Kidney epithelial cell (primary cell): ENCODE measurements at places on chromosomes 4 and X.

DNA sequence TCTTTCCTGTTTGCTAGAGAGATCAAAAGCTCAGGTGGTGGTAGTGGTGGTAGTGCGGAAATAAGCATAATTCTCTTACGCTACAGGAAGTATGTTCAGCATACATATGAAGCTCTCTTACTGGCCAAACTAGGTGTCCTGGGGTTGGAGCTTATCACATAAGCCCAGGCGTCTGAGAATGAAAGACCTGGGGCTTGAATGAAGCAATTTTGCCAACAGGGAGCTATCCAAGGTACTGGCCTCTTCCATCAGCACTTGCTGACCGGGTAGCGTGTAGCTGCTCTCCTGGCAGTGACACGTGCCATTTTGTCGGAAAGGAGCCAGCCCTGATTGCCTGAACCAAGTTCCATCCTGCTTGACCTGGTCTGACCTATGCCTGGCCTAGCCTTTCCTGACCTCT lies 65.9 kb upstream of the HPF1 start:
- peak; percentile 38 for DNase-seq

- no peak for DNase-seq
Observed at GRCh38 chr4:45317276-45317675, 590.9 kb upstream of the GNPDA2 start.

- no peak for DNase-seq
Observed at GRCh38 chr4:52299120-52299519, 248.0 kb downstream of the SPATA18 start.

DNA sequence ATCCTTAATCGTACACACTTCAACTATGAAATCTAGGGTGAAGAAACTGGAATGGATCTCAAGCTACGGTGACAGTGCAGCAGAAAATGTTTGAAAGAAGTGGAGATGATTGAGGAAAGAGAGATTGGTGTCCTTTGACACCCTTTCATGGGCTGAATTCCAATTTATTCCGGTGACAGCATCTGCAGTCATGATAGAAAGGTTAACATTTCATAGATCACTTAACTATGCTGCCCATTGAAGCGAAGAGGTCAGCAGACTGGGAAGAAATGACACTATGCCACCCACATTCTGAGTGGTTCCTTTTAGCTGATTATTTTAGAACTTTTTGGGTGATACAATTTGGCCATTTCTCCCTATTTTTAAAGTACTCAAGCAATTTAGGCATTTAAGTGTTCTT lies 82.3 kb downstream of the DNAAF6 start:
- DNase-seq = no peak

DNA sequence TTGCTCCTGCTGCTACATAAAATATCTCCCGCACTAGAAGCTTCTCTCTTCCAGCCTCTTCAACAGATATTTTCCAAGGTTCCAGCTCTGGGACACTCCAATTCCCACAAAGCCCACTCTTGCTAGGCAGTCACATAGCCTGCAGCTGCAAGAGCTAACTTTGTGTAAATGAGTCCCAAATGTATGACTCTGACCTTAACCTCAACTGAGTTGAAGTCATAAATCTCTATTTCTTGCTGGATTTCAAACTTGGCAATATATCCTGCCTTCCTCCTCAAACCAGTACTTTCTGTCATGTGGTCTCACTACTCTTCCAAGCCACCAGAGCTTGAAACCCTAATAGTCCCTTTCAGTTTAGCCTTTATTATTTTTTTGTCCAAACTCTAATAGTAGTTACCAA lies 315.4 kb upstream of the GRIA3 start:
- DNase-seq = no peak

DNA sequence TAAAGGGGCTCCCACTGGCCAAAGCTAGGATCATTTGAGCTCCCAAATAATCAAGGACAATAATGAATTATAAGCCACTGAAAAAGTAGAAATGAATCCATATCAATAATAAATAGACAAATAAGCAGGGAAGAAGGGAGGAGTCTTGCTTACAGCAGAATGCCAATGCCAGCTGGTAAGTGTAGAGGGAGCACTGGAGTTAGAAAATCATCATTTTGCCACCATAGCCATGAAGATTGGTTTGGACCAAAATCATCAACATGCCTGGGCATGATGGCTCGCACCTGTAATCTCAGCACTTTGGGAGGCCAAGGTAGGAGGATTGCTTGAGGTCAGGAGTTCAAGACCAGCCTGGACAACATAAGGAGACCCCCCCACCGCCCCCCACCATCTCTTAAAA lies 20.4 kb upstream of the SH3KBP1 start:
- DNase-seq = no peak

GRCh38 chr4:127491571-127491970 lies 141.2 kb upstream of the INTU start:
- no peak for DNase-seq

DNA sequence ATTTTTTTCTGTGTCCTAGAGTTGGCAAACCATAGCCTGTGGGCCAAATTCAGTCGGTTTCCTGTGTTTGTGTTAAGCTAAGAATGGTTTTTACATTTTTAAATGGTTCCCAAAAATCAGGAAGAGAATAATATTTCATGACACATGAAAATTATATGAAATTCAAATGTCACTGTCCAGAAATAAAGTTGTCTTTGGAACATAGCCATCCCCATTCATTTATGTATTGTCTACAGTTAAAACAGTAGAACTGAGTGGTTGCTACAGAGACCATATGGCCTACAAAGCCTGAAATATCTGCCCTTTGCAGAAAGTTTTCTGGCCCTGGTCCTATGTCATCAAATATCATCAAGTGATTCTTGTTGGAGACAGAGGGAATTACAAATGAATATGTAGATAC lies 15.5 kb downstream of the FRMPD4 start:
- DNase-seq = no peak

GRCh38 chr4:4625488-4625887 lies 83.6 kb upstream of the STX18 start:
- no peak for DNase-seq

DNA sequence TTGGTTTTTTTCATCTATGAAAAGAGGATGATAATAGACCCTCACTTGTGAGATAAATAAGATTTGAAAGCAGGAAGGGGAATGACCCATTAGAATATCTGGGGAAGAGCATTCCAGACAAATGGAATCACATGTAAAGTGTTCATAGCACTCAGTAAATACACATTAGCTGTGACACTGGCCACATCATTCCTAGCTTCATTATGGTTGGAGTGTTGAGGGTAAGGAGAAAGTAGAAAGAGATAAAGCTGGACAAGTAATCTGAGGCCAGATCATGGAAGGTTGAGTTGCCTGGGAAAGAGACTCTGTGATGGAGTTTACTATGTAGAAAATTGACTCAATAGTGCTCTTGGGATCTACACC lies 6.9 kb upstream of the PGRMC1 start:
- no peak for DNase-seq

DNA sequence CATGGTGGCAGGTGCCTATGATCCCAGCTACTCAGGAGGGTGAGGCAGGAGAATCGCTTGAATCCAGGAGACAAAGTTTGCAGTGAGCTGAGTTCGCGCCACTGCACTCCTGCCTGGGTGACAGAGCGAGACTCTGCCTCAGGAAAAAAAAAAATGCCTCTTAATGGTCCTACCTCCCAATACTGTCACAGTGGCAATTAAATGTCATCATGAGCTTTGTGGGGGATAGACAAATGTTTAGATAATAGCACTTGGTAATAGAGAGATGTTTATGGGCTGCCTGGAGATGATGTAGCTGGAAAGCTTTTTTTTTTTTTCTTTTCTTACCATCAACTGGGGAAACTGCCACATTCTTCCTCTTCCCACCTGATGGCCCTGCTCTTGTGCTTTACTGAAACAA lies 33.0 kb downstream of the GRK4 start:
- no peak for DNase-seq

DNA sequence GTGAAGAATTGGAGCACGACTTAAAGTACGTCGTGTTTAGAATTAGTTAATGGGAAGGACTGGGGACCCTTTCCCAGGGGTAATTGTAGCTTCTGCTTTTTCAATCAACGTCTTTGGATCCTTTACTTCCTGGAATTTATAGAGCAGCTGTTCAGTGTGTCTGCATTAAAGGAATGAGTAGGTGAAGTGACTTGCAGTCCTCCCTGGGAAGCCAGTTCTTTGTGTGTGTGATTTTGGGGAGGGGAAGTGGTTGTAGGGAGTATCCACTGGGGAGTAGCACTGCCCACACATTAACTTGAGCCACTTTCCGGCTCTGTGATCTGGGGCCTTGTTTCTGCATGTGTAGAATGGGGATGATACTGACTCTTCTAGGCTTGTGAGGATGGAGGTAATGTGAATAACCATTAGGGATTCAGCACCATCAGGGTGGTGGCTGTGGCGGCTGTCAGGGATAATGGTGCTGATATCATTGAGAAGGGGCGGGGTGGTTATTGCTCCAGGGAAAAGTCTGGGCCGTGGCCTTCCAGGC lies 54.7 kb downstream of the TMEM131L start:
- DNase-seq = no peak

GRCh38 chrX:110755611-110756010 lies 40.0 kb downstream of the CHRDL1 start:
- no peak for DNase-seq

DNA sequence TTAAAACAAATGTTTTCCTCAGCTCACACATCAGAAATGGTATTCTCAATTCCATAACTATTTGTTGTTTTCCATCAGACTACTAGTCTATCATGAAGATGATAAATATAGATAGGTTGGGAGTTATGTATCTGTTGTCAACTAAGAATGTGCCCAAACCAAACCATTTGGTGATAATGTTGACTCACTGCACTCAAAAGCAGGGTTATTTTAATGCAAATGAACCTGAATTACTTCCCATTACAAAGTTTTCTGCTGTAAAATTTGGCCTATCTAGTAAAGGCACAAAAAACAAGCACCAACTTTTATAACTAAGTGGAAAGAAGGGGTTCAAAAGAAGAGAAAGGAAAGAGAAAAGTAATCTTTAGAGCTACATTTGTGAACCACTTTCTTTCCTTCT lies 93.5 kb downstream of the TBCK start:
- DNase-seq = no peak

- no peak for DNase-seq
Observed at GRCh38 chrX:130173190-130173895, 1.6 kb downstream of the RAB33A start.

DNA sequence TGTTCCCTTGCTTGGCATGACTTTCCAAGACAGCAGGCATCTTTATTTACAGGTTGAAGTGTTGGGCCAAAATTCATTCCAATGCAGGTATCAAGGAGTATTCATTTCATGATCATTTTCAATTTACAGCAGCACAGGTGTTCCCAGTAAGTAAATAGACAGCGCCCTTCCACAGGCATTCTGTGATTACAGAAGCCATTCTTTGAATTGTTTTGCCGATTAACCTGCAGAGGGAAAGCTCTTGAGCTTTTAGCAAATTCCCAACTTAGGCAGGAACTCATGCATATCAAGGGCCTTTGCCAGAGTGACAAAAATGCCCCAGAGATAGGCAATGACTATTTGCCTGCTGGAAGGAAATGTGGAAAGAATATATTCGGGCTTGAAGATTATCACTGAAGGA lies 6.8 kb downstream of the TXK start:
- DNase-seq = no peak

DNA sequence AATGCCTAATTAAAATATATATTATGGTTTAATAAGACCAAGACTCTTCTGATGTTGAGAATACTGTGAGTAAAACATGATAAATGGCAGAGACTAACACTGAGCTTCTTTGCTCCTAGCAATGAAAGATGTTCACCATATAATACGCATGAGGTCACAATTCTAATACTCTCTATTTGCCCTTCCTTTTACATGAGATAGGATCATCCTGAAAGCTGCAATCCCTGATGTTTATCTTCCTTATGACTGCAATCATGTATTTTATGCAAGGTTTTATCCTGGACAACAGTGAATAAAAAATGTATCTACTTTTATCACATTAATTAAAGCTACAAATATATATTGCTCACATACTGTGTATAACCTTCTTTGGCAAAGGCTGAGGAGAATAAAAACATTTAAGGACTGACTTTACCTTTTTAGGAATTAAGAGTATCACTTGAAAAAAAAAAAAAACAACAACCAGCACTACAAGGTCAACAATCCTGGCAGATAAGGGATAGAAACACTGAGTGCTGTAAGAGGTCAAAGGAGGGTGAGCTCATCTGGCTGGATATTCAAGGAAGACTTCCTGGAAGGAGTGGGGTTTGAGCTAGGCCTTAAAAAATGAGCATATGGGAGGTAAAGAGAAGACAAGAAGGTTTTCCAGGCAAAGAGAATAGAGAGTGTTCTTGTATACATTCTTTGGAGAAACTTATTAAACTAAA lies 99.9 kb downstream of the AREG start:
- no peak for DNase-seq

DNA sequence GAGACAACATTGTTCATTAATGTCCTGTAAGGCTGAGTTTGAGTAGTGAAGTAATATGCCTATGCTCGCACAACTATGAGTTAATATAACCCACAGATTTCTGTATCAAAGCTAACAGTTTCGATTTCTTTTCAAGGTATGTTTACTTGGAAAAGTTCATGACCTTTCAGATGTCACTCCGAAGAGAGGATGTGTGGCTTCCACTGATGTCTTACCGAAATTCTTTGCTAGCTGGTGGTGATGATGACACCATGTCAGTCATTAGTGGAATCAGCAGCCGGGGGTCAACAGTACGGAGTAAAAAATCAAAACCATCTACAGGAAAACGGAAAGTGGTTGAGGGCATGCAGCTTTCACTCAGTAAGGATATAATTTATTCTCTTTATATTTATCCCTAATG lies 124.9 kb downstream of the STAG2 start:
- no peak for DNase-seq

GRCh38 chr4:158704274-158704673 lies 18.9 kb downstream of the PPID start:
- DNase-seq = no peak

DNA sequence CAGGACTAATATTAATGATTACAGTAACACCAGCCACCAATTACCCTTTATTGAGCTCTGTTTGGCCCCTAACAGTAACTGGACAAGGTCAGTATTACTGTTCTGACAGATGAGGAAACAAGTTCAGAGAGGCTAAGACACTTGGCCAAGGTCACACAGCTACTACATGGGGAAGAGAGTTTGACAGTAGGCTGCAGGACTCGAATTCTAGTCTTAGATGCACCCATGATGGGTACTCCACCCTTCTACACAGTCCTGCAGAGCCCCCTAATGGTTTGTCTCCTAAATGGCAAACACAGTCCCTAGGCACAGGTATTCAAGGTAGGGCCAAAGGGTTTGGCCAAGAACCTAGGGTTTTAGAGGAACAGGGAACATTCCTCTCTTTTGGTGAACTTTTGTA lies 93.9 kb downstream of the NSUN7 start:
- no peak for DNase-seq

GRCh38 chr4:15003401-15003890 lies 1.2 kb downstream of the CPEB2 start:
- no peak for DNase-seq

DNA sequence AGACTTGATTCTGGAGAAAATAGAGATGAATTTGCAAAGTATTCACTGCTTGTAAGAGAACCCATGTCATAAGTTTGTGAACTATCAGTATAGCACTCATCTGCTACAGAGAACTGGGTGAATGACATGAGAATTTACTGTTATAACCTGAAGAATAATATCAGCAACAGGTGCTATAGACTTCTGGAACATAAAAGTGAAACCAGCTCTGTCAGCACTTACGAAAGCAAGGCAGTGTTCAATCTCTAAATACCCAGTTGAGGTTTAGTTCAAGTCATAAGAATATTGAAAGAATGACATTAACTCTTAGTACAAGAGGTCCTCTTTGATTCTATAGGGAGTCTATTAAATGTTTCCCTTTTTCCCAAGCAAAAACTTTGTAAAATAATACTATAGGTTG lies 232.9 kb upstream of the ANKRD50 start:
- DNase-seq = no peak
